ENCODE measurements at places on chromosomes 1 and 21.

DNA sequence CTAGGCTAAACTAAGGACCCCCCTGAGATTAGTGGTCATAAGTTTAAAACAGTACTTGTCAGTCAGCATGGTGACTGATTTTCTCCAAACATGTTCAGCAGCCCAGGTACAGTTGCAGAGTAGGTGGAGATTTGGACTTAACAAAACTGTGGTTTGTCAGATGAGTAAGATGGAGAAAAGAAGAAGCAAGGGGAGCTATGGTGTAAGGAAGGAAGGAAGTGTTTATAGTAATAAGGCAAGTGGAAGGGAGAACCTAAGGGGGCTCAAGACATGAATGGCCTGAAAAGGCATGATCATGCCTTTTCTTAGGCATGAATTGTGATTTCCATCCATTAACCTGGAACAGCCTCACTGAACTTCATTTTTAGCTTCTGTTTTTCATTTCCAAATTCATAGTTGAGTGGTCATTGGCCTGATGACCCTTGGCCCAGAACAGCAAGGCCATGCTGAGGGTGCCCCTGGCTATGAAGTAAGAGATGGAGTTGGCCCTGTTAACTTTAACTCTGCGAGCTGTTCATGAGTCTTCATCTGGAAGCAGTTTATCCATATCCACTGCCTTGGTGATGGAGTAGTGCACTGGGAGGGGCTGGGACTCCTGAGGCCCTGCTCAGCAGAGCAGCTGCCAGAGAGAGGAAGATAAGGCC lies 60.7 kb downstream of the LRRC8D start:
- DNase-seq = no peak

DNA sequence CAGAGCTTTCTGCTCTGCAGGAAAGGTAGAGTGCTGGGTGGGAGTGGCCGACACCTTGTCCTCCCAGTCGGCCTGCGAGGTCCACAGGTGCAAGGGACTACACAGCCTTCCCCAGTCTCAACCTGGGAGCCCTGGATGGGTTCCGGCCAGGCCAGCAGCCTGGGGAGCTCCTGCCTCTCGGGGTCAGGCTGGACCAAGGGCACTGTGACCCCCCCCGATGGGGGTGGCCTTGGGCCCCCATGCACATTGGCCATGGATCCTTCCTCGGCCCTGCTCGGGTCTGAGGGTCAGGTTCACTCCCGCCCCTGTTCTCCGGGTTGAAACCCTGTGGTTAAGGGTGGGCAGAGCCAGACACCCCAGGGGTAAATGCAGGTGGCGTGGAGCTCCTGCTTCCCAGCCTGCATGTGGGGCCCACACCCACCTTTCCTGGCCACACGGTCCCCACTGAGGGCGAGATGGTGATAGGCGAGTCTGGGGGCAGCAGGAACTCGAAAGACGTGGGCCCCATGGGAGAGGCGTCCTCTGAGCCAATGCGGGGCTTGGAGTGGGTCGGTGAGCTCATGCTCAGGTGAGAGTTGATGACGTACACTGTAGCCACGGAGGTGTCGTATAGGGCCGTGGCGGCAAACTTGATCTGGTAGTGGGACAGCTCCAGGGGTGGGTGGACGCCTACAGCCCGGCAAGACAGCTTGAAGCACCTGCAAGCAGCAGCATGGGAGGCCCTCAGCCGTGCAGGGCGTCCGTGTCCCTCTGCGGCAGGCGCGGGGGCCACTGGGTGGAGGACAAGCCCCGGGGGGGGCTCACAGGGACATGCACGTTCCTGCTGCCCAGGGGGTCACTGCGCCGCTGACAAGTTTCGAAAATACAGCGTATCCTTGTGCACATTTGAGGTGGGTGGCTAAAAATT lies 10.8 kb upstream of the TMEM52 start:
- no peak for DNase-seq

DNA sequence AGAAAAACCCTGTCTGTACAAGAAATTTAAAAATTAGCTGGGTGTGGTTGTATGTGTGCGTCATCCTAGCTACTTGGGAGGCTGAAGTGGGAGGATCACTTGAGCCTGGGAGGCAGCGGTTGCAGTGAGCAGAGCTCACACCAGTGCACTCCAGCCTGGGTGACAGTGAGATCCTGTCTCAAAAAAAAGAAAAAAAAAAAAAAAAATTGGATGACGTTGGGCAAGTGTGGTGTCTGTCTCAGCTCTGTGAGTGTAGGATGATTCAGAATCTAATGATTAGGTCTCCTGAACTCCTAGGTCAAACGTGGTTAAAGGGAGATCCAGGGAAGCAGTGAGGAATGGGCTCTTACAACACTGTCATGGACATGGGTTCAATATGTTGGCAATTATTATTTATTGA lies 435.9 kb downstream of the KIF26B start:
- no peak for DNase-seq

- DNase-seq = no peak
Observed at GRCh38 chr1:156115514-156116374, 1.2 kb downstream of the LMNA start.

DNA sequence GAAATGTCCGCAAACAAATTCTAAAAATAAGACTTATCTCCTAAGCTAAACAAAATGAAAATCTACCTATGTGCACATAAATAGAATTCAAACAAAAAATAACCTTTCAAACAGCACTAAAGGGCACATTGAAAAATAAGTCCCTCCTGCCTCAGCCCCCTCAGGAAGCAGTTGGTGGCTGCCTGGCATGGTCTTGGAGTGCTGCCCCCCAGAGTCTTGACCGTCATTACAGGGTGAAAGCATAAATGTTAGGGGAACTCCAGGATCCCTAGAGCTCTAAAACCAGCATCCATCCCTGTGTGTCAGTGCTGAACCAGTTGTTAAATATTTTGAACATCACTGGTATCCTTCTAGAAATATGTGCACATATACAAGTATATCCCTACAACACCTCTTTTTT lies 6.5 kb upstream of the NPL start:
- no peak for DNase-seq

- no peak for DNase-seq
Observed at GRCh38 chr21:32393677-32394001, 827 bp upstream of the URB1 start.

All from stimulated activated CD8-positive, alpha-beta memory T cell treated with anti-CD3 and anti-CD28 coated beads, Interleukin-4, amount 100 ng/mL, for 1 hour (primary cell).